ENCODE measurements at places on chromosomes 6 and 20. TPM values are rescaled to one million over a fixed set of nuclear protein-coding genes. Genes with fewer than 3 reads are reported as not detected.

- no peak for DNase-seq
These were observed 234.0 kb upstream of the RREB1 start for GRCh38 chr6:6873778-6874177.

- DNase-seq, result no peak
These were observed 41.5 kb downstream of the GCM1 start for GRCh38 chr6:53107091-53107490.

GRCh38 chr20:2149507-2149906, 47.9 kb downstream of the STK35 start:
- DNase-seq, result no peak

DNA sequence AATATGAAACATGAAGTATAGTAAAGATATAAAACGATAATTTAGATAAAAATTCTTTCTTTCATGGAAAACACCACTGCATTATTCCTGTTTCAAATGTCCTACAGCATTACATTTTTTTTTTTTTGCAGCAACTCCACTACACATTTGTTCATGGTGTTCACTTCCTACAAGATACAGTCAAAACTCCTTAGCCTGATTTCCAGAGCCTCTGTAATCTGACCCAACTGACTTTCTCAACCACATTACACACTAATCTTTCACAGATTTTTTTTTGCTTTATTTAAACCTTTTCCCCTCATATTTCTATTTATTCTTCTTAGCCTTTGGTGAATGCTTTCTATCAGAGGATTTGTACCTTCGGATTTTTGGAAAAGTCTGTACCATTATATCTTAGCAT, 176.5 kb upstream of the PDE7B start:
- no peak for DNase-seq

GSTA2 gene
- not detected for polyA plus RNA-seq

GRCh38 chr6:11273406-11274065, 41.1 kb upstream of the NEDD9 start:
- no peak for DNase-seq

- DNase-seq, result peak; percentile 60
These were observed at the start of gene MDN1 for GRCh38 chr6:89819336-89820130. TSS of gene MDN1 (minus strand) at chr6:89819794. CDS start at chr6:89819607, 187 bp downstream.

DNA sequence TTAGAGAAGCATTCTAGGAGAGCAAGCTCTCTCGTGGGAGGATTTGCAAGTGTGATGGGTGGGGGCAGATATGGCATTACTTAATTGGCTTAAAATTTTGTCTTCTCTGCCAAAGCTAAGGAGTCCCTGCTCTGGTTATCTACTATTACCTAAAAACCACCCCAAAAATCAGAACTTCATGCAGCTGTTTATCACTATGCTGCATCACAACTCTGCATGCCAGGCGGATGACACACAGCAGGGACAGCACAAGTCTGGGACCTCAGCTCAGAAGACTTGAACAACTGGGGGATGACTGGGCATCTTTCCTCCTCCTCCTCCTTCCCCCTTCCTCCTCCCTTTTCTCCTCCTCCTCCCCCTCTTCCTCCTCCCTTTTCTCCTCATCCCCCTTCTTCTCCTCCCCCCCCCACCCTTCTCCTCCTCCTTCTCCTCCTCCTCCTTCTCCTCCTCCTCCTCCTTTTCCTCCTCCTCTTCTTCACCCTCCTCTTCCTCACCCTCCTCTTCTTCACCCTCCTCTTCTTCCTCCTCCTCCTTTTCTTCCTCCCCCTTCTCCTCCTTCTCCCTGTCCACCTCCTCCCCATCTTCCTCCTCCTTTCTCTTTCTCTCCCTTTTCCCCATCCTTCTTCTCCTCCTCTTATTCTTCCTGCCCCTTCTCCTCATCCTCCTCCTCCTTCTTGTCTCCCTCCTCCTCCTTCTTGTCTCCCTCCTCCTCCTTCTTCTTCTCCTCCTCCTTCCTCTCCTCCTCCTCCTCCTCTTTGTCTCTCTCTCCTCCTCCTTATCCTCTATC, 218.6 kb upstream of the PMEPA1 start:
- no peak for DNase-seq

SCRT2 gene
- not detected for polyA plus RNA-seq

DNA sequence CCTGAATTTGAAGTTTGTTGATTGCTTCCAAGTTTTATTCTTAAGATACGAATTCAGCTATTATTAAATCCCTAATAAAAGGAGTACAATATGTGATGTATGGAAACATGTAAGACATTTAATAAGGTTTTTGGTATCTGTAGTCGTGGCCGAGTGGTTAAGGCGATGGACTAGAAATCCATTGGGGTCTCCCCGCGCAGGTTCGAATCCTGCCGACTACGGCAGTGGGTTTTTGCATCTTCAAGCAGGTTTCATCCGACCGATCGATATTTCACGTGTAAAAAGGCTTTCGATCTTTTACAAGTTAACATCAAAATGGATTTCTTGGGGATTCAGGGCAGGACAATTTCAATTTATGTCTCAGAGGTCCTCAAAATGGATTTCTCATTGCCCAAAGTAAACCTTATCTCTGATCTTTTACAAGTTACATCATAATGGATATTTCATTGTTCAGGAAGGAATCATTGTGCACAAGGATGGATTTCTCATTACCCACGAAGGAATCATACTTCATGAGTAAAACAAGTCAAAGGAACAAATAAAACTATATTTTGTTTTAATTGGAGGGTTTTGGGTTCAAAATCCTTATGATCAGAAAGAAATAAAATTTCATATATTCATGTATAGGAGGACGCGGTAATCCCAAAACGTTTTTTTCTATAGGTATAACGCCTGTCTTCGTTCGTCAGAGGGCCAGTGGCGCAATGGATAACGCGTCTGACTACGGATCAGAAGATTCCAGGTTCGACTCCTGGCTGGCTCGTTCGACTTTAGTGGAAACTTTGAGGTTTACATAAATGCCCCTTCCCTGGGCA, 37.3 kb upstream of the BTN3A2 start:
- peak; percentile 54 for DNase-seq

GRCh38 chr6:129884211-129884610, 23.1 kb upstream of the TMEM244 start:
- DNase-seq, result no peak

- no peak for DNase-seq
These were observed 38.2 kb downstream of the ELMO2 start for GRCh38 chr20:46367967-46368901.

TRIM40 gene
- not detected for polyA plus RNA-seq

MTFR2 gene
- 0.63 TPM for polyA plus RNA-seq

- DNase-seq, result no peak
These were observed 560.1 kb downstream of the UTRN start for GRCh38 chr6:144845186-144845585.

DNA sequence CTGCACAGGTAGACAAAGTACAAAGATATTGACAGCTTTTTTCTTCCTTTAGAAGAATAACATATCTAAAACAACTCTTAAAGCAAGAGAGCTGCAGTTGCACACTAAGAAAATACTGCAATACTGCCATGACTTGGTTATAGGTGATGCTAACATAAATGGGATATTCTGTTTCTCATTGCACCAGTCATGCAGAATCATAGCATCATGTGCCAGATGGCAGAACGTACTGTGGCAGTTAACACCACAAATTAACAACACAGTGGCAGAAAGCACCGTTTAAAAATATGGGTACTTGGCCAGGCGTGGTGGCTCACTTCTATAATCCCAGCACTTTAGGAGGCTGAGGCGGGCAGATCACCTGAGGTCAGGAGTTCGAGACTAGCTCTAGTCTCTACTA, 7.4 kb downstream of the ASXL1 start:
- DNase-seq, result no peak

DNA sequence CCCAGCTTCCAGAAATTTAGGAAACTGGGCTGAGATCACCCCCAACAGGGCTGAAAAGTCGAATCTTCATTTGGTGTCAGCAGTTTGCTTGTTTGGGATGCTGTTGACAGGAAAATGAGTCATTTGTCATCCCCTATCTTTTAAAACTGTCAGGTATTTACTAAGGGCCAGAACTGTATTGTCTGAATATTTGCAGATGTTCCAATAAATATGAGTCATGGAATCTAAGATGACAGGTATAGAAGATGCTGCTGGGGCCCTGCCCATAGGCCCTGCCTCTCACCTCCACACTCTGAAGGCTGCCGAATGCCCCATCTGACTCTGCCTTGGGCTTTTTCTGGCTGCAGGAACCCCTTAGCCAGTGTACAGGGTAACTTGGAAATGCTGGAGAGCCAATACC, 3.9 kb downstream of the ETV7 start:
- DNase-seq, result no peak

DNA sequence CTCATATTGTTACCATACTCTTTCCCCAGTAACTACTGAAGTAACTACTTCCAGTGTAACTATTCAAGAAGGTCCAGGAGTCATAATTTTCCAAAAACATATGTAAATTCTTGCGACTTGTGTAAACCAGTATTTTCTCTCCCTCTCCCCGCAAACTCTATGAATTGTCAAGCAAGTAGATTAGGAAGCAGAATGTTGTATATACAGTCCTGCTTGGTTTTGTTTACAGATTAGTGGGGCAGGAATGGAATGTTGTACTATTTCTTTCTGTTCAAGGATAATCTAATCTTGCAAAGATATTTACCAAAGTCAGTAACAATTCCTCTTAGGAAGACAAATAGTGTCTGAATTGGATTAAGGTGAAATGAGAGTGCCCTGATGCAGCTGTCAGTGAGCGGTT, 234.9 kb upstream of the PLN start:
- DNase-seq, result no peak

- DNase-seq, result no peak
These were observed 83.6 kb downstream of the LCA5 start for GRCh38 chr6:79453558-79454042.

NMBR gene
- not detected for polyA plus RNA-seq

DNA sequence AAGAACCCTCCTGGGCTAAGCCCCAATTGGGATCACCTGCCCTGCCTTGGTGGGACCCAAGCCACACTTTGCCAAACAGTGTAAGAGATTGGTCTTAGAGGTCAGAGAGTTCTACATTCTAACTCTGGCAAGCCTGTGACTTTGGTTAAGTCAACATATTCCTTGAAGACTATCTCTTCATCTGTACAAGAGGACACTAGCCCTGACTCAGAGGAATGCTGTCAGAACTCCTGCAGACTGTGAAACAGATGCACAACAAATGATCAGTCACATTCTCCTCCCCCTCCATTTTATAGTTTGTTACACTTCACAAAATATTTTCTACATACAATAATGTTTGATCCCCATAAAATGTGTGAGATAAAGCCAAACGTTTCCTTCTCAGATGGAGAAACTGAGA, 91.7 kb upstream of the EPB41L1 start:
- DNase-seq, result no peak

DNA sequence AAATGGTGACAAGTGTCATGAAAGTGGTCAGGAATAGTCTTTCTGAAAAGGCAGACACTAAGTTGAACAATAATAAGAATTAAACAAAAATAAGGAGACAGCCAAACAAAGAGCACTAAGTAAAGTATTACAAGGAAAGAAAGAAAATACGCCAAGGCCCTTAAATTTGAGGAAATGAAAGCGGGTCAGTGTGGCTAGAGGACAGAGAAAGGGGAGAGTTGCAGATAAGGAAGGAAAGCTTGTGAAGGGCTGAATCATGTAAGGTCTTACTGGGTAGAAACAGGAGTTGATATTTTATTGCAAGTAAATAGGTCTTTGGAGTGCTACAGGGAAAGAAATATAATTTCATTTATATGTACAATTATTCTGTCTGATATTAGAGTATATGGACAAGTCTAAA, 732.1 kb downstream of the EPHA7 start:
- DNase-seq, result no peak

KIF25 gene
- not detected for polyA plus RNA-seq

GRCh38 chr6:78947529-78947928, 80.2 kb downstream of the IRAK1BP1 start:
- no peak for DNase-seq

DNA sequence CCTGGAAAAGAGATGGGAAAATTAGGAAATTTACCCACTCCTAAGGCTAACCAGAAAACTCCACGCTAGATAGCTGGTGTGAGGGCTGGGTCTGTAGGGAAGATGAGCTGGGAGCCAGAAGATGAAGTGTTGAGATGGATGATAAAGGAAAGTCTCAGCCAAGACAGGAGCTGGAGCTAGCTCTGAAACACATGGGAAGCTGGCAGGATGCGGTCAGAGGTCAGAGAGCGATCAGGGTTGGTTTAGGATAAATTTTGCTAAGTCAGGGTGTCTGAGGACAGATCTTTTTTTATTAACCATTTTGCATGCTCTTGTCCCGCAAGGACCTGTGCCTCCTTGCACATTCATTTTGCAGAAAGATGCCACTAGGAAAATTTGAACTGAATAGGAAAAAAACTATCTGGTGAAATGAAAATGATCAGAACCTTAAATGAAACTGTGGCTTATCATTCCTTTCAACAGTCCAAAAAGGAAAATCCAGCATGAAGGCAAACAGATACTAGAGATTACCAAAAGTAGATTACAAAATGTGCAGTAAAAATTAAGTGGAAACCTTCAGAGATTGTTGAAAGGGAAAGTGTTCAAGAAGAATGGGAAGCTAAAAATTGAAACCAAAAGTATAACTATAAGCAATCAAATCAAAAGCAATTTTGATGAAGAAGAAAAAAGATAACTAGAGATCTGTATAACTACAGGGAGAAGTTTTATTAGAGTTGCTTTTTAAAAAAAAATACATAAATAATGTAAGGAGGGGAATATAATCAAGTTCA, 10.7 kb upstream of the EDN1 start:
- no peak for DNase-seq

DNA sequence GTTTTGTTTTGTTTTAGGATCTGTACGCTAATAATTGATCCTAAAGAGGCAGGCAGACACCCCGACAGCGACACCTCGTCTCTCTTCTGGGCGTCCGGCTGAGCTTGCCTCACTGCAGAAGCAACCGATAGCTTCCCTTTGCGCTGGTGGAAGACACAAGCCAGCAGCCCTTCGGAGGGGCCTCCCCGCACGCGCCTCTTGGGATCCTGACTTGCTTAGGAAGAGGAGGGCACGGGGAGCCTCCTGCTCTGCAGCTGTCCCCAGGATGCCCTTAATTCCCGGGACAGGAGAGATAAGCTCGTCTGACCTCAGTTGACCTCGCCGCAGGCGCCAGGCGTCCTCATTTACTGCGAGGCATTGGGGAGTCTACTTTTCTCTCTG, 94.0 kb downstream of the CD83 start:
- no peak for DNase-seq

- no peak for DNase-seq
These were observed 717 bp upstream of the ASF1A start for GRCh38 chr6:118893064-118893806.

- no peak for DNase-seq
These were observed 52.9 kb downstream of the RPP40 start for GRCh38 chr6:4950836-4951533.

- no peak for DNase-seq
These were observed 187.0 kb downstream of the SYNDIG1 start for GRCh38 chr20:24656391-24656790.

Data from naive thymus-derived CD4-positive, alpha-beta T cell (primary cell).